ENCODE measurements at places on chromosomes 2 and 18. TPM values are rescaled to one million over a fixed set of nuclear protein-coding genes. Genes with fewer than 3 reads are reported as not detected.

The ROCK2 gene
- total RNA-seq, result 11.0 TPM

DNA sequence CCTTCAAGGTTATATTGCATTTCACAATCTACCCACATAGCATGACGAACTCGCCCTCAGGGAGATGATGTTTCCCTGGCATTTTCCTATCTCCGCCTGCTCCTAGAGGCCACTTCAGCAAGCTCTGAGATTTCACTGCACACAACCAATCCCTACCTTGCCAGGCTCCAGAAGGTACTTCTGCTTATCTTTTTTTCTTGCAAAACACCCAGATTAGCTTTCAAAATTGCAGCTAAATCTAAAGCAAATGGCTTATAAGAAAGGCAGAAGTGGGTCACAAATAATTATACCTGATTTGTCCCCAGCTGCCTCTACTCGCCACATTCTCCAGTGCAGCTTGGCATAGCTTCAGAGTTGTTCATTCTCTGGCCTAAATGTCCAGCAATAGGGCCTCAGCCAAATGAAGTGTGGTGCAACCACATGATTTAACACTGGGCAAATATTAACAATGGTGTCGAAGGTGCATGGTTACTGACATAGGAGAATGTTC lies 32.4 kb upstream of the MRPL19 start:
- no peak for DNase-seq

GRCh38 chr2:110114831-110115255 lies 779 bp downstream of the MALL start:
- no peak for DNase-seq

- no peak for DNase-seq
These were observed 343.8 kb upstream of the MYT1L start for GRCh38 chr2:2674831-2675230.

The NRP2 gene
- total RNA-seq, result 1.3 TPM

The OSR1 gene
- 0.28 TPM for total RNA-seq

- DNase-seq, result no peak
These were observed 145.1 kb downstream of the QPCT start for GRCh38 chr2:37489536-37489935.

DNA sequence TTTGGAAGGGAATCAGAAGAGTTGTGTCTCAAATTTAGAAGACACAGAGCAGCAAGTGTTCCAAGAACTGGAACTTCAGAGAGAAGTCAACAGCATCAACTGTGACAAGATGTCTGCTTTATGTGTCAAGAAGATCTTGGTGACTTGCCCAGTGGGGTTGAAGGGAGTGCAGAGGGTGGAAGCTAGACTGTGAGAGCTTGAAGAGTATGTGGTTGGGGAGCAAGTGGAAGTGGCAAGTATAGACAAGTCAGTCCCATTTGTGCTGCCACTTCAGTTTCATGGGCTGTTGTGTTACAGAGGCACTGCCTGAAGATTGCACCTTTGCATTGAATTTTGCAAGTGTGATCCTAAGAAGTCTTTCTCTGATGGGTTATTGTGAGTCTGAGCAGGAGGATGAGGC lies 68.7 kb upstream of the MC2R start:
- DNase-seq, result no peak

DNA sequence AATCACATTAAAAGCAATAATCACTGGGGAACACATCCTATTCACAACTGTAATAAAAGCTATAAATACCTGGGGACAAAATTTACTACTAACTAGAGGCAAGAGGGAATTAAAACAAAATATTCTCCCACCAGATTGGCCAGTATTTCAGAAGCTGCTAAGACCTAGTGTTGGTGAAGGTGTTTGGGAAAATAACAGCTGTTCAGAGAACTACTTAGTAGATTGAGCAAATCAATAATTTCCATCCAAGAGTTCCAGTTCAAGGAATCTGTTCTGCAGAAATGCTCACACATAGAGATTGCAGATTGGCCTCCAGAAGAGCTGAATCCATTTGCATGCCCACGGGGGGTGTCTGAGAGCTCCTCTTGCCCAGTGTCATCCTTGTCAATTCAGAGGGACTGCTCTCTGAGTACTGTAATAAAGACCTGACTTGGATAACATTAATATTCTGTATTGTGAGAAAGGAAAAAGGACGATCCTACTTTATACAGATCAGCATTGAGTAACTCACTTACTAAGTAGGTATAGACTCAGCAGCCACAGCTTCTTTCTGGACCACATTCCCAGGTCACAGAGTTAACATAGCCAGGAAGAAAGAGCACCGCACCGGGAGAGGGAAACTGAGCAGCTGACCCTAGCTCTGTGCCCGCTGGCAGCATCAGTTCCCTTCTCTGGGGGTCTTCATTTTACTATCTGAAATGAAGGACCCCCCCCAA lies 5.6 kb downstream of the TUBB6 start:
- no peak for DNase-seq

The FAM110C gene
- 10.5 TPM for total RNA-seq

GRCh38 chr2:240208096-240208495 lies 67.6 kb upstream of the OTOS start:
- DNase-seq, result no peak

- DNase-seq, result no peak
These were observed 21.0 kb upstream of the PDE1A start for GRCh38 chr2:182447863-182448262.

DNA sequence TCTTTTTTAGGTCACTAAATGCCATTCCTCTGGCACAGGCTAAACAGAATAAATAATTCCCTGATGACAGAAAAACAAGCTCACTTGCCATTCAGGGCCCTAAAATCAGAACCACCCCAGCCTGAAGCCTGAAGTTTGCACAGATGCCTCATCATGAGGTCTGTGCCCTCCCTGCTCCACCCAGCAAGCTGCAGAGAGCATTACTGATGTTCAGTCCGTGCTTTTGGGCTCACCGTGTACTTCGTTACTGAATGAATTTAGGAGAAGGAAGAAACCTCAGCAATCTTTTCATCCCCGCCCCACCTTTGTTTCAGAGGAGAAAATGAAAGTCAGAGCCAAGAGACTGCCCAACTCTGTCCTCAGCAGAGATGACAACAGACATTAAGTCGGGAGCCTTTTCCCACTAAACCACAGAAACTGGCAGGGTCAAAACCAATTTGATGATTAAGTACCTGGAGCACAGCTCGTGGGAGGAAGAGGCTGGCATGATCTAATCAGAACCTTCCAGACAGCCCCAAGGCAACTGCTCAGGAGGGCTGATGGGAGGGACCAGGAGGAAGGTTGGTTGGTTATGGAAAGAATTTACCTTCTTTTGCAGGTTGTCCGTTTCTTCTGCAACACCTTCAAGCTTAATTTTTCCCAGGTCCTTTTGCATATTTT lies 122.7 kb downstream of the LAMA1 start:
- DNase-seq, result no peak

DNA sequence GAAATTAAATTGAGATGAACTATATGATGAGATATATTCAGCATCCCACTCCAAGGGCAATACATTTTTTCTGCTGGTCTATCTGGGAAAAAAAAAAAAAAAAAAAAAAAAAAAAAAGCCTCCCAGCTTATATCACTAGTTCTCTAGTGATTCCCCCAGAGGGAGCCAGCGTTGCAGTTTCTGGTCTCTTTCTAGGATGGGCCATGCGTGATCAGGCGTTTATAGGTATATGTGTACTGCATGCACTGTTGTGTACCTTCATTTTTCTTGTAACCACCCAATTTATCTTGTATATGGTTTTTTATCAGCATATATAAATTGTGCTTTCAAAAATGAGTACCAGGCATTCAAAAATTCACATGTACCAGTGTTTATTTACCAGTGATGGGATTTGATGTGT lies 35.1 kb downstream of the DCDC2C start:
- DNase-seq, result no peak

GRCh38 chr2:12167525-12168317 lies 421.3 kb downstream of the LPIN1 start:
- no peak for DNase-seq

GRCh38 chr2:10444463-10444862 lies 3.7 kb downstream of the ODC1 start:
- no peak for DNase-seq

The RAB31 gene
- total RNA-seq, result 13.3 TPM

DNA sequence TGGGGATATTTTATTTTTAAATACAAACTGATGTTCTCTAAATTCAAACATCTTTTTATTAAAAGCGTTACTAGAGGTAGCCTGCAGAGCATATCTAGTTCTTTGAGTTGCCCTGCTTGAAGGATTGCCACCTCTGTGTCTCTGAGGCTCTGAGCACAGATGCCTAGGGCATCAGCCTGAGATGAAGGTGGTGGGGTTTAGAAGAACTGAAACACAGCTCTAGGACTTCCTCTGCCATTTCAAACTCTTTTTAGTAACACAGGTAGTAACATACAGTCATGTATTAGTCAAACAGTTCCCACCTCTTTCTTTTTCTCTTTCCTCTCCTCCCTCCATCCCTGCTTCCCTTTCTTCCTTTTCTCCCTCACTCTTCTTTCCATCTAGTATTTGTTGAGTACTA lies 57.6 kb downstream of the TTC21B start:
- no peak for DNase-seq

DNA sequence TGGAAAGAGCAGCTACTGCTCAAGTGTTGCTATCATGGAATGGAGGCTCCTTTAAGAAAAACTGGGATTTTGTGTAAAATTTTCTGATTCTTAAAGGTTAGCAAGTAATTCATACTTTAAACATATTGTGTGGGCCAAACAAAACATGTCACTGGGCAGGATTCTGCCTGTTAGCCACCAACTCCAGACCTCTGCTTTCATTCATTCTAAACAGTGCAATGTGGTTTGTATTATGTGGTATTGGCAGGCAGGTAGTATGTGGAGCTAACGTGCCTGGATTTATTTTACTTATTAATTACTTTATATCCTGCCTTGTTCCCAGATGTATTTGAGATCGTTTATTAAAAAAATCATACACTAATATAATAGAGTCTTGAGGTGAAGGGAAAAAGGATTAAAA lies 1521.3 kb upstream of the ACVR2A start:
- no peak for DNase-seq

The RSAD2 gene
- total RNA-seq, result 1.9 TPM

GRCh38 chr2:18527326-18527725 lies 33.1 kb downstream of the RDH14 start:
- no peak for DNase-seq

The HOXD3 gene
- 0.38 TPM for total RNA-seq

The HOXD8 gene
- total RNA-seq, result 0.87 TPM

GRCh38 chr18:65221736-65222135 lies 529.1 kb upstream of the CDH7 start:
- DNase-seq, result no peak

The CPO gene
- 0.12 TPM for total RNA-seq

The ITM2C gene
- 43.0 TPM for total RNA-seq

DNA sequence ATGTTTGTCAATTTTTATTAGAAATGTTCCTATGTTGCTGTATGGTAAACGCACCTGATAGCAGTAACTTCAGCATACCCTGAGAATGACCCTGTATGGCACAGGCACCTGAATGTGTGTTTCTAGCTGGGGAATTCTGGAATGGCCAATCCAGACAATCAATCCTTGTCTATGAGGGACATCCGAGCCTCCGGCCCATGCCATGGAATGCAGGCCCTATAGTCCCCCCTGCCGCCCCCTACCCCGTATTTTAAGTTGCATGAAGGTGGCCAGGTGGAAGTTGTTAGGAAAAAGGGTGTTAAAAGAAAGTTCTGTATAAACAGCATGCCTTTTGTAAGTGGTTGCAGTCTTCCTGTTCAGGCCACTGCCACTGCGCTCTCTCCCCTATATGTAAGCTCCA lies 595.9 kb downstream of the DSC3 start:
- no peak for DNase-seq

GRCh38 chr2:168233726-168234406 lies 13.5 kb downstream of the STK39 start:
- no peak for DNase-seq

The ANKRD29 gene
- 0.43 TPM for total RNA-seq

DNA sequence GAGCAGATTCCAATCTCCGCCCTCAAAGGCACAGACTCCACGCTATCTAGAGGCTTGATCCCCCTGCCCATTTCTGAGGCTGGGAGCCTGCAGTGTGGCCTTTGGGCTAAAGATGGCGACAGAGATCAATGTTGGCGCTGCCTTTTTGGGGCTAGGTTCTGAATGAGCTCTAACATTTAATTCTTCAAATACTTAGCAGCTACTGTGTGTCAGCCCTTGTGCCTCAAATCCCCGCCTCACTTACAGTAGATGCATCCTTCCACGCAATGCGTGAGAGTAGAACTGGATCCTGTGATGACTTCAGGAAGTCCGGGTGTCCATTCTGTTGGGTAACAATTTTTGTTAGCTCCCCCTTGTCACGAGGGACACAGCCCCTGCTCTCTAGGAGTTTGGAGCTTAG lies 12.4 kb downstream of the IL1F10 start:
- DNase-seq, result no peak

- DNase-seq, result no peak
These were observed 55.0 kb downstream of the EHBP1 start for GRCh38 chr2:62760555-62760954.

- DNase-seq, result no peak
These were observed 79.2 kb upstream of the MAP3K20 start for GRCh38 chr2:172996387-172996961.

DNA sequence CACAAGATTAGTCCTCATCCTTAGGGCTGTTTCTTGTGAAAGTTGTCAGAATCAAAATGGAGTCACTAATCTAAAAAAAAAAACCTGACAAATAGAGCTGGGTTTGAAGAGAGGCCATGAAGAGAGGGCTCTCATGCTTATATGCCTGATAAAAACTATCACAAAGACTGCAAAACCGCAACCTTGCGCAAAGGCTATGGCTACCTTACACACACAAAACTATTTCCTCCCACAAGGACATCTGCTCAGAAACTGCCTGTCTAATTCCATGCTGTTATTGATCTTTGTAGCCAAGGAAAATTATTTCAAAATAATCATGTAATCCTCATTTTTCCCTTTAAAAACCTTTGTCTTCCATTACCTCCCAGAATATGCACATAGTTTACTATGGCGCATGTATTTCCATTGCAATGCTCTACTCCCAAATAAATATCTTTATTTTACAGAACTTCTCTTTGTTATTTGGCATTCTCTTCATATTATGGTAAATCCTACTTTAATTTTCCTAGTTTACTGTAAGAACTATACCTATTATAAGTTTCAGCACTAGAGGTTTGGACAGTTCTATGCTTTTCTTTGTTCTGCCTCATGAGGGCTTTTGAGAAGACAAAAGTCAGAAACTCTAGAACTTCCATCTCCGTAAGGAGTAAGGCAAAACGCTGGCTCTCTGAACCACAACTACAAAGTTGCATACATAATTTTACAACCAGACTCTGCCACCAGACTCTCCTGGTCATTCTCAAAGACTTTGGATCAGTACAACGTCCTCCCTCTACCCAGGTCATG lies 9.6 kb upstream of the DPYSL5 start:
- no peak for DNase-seq

DNA sequence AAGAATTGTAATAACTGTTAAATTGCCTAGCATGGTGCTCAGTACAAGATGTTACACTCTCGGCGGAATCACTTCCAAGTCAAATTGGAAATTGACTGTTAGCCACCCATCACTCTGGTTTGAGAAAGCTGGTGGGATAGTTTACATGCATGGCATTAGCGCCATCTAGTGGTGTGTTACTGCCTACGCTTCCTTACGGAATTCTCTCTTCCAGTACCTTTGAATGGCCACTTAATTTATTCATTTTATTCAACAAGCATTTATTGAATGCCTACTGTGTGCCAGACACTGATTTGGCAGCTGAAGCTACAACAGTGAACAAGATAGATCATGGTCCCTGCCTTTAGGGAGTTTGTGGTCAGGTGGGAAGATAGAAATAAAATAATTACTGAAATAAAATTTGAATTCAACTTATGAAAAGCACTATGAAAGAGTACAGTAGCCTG lies 171.2 kb downstream of the TMEM247 start:
- DNase-seq, result peak; percentile 70

GRCh38 chr18:28541934-28542333 lies 365.0 kb upstream of the CDH2 start:
- DNase-seq, result no peak

Data from pancreas (tissue), 10 donors.